Mesenteric fat pad (tissue), 1 donor: ENCODE measurements at places on chromosomes 7 and 10. TPM values are rescaled to one million over a fixed set of nuclear protein-coding genes. Genes with fewer than 3 reads are reported as not detected.

Gene SPDYE6
- not detected for total RNA-seq

- no peak for DNase-seq
Observed at GRCh38 chr10:16843252-16843870, 26.1 kb upstream of the RSU1 start.

DNA sequence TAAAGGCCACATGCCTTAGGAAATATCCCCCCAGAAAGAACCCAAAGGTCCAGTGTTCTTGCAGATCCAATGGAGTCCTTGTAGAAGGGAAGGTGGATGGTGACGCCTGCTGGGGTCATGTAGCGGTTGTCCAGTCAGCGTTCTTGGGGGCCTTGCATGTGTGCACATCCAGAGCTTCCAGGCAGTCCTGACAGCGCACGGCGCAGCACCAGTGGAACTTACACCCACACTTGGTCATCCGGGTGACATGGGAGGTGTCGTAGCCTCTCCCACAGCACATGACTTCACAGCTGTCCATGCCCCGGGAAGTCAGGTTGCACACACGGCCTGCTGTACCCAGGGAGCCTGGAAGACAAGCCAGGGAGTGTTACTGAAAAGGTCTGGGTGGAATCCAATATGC, 44.8 kb downstream of the WNT2 start:
- no peak for DNase-seq

DNA sequence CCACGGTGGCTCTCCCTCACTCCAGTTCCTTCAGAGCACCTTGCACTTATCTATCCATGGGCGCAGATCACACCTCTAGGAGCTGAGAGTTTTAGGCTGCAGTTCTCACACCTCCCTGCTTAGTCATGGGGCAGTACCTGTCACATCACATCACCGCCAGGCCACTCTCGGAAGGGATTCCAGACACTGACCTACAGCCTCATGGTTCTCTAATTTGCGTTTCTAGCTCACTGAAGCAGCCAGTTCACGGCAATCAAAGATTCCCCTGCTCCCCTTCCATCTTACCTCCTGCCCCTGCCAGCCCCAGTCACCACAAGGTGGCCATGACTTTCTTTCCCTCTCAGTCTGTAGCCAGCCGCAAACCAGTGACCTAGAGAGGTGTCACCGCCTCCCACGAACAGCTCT, 34.2 kb downstream of the ADRB1 start:
- DNase-seq: no peak

GRCh38 chr7:18626086-18626485, 130.5 kb downstream of the HDAC9 start:
- no peak for DNase-seq
